Sigmoid colon (tissue), 7 donors: ENCODE measurements at places on chromosomes 6 and 20. TPM values are rescaled to one million over a fixed set of nuclear protein-coding genes. Genes with fewer than 3 reads are reported as not detected.

- no peak for DNase-seq
Observed at GRCh38 chr6:130432838-130433237, 67.0 kb downstream of the TMEM200A start.

- DNase-seq, result no peak
Observed at GRCh38 chr20:49979030-49979832, 3.5 kb upstream of the SNAI1 start.

- DNase-seq, result no peak
Observed at GRCh38 chr6:149331043-149331807, 13.7 kb downstream of the TAB2 start.

Gene KIF25
- total RNA-seq, result not detected

- no peak for DNase-seq
Observed at GRCh38 chr6:286681-287488, 5.4 kb upstream of the DUSP22 start.

- no peak for DNase-seq
Observed at GRCh38 chr20:2399390-2399789, 18.7 kb downstream of the TGM6 start.

- no peak for DNase-seq
Observed at GRCh38 chr20:7031222-7031621, 263.7 kb downstream of the BMP2 start.

GRCh38 chr20:54110041-54110440, 39.6 kb upstream of the BCAS1 start:
- DNase-seq, result no peak

DNA sequence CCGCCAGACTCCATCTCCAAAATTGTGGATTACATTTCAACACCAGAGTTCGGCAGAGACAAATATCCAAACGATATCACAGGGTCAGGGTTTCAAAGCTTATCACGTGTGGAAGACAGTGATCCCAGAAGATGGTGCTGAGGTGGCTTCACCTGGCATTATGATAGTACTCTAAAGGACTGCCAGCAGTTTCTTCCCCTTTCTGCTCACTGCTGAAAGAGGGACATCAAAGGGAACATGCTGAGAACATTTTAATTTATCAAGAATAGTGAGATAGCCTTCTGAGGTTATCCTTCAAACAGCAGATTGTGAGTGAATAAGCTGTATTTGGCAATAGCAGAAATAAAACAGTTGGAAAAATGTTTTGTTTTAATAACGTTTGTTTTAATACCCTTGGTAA, 79.7 kb downstream of the FIG4 start:
- no peak for DNase-seq

Gene PACSIN1
- 1.9 TPM for total RNA-seq

GRCh38 chr6:35181933-35182612, 31.7 kb upstream of the SCUBE3 start:
- DNase-seq, result peak; percentile 83

DNA sequence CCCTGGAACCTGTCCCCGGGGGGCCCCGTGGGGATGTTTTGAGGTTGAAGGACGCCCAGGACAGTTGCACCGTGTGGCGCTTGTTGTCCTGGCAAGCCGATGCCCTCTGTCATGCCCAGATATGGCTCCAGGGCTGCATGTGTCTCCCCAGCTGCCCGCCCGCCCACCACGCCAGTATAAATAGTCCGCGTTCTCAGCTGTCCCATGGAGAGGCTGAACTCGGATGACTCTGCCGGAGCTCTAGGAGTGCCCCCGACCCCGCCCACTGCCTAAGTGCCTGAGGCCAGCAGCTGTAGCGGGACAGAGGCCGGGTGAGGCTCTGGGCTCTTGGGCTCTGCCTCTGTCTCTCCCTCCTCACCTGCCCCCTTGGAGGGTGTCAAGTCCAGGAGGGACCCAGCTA, 83.0 kb upstream of the GATA5 start:
- DNase-seq, result peak; percentile 86

DNA sequence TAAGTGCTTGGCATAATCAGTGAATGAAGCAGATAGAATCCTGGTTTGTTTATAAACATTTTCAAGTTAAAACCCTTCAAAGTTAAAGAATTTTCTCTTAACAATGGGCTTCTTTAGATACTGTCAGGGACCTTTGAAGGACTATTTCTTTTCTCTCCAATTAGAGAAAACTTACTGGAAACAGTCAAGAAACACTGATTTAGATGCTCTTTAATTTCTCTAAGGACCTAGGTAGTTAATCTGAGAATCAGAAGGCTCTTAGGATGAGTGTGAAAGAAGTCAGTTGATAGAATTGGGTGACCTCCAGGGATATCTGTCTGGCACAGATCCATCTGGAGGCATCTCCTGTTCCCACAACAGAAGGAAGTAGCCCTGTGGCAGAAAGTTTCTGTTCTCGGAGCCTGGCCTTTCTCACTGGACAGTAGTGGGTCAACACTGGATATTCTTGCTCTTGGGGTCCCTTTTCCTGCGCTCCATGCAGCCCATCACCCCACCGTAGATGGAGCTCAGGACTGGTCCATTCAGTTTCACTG, 22.5 kb downstream of the KIAA0408 start:
- no peak for DNase-seq

DNA sequence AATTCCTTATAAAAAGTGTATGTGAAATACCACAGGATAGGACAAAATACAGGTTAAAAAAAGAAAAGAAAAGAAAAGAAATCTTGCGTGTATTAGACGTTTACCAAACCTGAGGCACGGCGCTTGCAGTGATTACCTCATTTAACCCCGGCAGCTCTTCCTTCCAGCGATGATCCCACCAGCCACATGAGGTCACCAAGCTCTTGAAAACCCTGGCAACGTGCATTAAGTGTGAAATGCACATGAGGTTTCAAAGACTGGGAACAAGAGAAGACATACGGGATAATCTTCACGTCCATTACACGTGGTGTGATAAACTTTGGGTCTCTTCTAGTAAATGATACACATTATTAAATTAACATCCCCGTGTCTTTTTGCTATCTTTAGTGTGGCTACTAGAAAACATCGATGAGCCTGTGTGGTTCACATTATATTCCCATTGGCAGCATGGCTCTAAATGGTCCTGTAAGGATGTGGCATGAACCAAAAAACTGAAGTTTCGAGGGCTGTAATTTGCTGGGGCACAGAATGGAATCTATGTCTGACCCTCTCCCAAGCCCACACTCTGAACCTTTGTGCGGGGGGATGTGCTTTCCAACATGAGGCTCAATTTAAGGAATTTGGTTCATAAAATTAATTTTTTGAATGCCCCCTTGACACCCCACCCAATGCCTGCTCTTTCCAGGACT, 59.2 kb upstream of the THBS2 start:
- no peak for DNase-seq

Gene SOX18
- total RNA-seq, result 4.8 TPM

GRCh38 chr6:167420858-167421766, 96.2 kb downstream of the TTLL2 start:
- peak; percentile 55 for DNase-seq

DNA sequence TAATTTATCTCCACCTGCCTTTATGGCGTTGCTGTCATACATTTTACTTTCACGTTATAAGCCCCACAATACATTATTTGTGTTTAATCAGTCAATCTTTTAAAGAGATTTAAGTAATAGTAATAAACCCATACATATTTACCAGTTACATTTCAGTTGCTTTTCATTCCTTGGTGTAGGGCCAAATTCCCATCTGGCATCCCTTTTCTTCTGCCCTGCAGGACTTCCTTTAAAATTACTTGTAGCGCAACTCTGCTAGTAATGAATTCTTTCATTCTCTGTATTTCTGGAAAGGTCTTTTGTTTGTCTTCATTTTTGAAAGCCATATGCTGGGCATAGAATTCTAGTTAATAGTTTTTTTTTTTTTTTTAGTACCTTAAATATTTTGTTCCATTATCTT, 24.9 kb downstream of the ZNF334 start:
- DNase-seq, result no peak

Gene HSPA1A
- 321 TPM for total RNA-seq

- DNase-seq, result no peak
Observed at GRCh38 chr6:42391441-42391840, 60.3 kb downstream of the TRERF1 start.

Gene EBF4
- total RNA-seq, result 30.7 TPM

- DNase-seq, result no peak
Observed at GRCh38 chr6:126873351-126873750, 245.1 kb upstream of the RSPO3 start.

DNA sequence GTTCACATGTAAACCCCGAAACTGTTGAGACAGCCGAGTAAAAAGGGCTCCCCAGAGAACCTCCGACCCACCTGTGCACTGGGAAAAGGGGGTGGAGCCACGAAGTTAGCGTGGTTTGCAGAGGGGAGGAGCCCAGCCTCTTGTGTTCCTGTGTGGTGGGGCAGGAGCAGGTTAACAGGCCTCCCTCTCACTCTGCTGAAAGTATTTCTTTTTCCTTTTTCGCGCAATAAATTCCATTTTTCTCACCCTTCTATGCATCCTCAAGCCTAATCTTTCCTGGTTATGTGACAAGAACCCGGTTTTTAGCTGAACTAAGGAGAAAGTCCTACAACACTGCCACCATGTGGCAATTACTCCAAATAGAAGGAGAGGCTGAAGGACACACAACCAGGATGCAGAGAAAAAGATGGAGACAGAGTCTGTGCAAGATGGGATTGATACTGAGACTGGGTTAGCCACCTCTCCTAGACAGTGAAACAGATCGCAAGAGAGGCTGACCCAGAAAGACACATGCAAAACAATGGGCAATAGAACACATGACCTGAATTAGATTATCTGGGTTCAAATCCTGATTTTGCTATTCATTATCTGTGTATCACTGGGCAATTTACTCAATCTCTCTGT, 168.7 kb upstream of the PRSS16 start:
- no peak for DNase-seq

GRCh38 chr6:11273406-11274065, 41.1 kb upstream of the NEDD9 start:
- no peak for DNase-seq

DNA sequence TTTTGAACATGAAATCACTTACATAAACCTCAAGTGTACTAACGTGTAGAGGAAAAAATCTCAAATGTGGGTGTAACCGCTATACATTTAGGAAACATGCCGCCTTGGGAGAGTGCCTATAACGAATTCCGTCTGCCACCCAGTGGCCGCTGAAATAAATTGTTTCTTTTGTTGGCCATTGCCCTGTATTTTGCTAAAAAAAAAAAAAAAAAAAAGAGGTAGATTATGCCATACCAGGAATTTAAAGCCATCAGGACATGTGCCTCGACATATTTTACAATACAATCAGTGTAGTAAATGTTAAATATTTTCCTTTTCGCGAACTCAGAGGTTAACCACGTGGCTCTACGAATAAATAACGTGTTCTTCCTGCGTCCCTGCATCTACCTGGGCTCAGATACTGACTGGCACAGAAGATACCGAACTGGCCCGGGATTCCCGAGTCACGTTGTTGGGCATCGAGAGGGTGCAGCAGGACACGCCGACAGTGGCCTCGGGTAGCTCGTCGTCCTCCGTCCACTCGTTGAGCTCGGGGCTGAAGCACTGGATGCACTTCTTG, 14.3 kb downstream of the KLHL31 start:
- DNase-seq, result peak; percentile 71

- no peak for DNase-seq
Observed at GRCh38 chr6:47371139-47371869, 61.6 kb upstream of the TNFRSF21 start.

- no peak for DNase-seq
Observed at GRCh38 chr6:153484056-153484455, 353.0 kb upstream of the RGS17 start.

DNA sequence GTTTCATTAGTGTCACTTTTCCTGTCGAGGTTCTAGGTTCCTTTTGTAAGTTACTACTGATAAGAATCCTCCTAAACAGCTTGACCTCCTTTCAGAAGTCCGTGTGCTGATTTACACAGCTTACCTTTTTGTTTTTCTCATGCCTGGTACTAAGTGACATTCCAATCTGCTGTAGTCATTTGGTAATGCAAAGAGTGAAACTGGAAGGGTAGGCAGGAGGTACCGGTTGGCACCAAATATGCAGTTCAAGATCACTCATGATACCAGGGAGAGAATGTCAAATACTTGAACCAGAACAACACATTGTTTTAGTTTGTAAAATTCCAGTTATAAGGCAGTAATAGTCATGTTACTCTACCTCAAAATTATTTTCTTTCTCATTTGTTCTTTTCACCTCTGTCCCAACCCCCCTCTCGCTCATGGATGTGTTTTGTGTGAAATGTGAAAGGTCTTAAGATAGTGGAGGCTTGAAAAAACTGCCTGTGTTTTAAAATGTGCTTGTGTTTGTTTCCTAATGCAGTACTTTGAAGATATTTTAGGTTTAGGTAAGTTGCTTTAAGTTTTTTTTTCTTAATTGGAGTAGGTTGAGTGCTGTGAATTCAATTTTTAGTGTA, 23.2 kb downstream of the AFDN start:
- DNase-seq, result no peak

Gene GLP1R
- total RNA-seq, result not detected

DNA sequence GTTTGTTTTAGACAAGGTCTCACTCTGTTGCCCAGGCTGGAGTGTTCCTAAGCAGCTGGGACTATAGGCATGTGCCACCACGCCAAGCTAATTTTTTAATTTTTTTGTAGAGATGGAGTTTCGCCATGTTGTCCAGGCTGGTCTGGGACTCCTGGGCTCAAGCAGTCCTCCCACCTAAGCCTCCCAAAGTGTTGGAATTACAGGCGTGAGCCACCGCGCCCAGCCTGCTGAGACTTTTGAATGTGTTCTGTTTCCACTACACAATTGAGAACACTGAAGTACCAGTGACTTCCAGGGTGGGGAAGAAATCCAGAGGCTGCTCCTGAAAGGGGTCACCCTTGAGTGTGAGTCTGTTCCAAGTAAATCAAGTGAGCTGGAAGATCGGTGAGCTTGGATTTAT, 81.3 kb upstream of the ARMC2 start:
- DNase-seq, result no peak

Gene C6orf163
- 1.2 TPM for total RNA-seq

- DNase-seq, result no peak
Observed at GRCh38 chr6:159957071-159957673, 11.7 kb upstream of the IGF2R start.

Gene MUCL3
- total RNA-seq, result not detected

Gene MTO1
- 17.9 TPM for total RNA-seq

Gene GATA5
- not detected for total RNA-seq

- peak; percentile 92 for DNase-seq
Observed at GRCh38 chr6:116371120-116371917, 572 bp downstream of the DSE start.

- DNase-seq, result no peak
Observed at GRCh38 chr6:80725156-80725930, 618.9 kb downstream of the BCKDHB start.

Gene SLC35D3
- total RNA-seq, result 0.95 TPM

GRCh38 chr6:150672800-150673199, 73.1 kb downstream of the PLEKHG1 start:
- no peak for DNase-seq

Gene PNPLA1
- not detected for total RNA-seq

- DNase-seq, result no peak
Observed at GRCh38 chr20:8330319-8330784, 198.3 kb downstream of the PLCB1 start.
